ENCODE measurements at places on chromosomes 12 and 14. TPM values are rescaled to one million over a fixed set of nuclear protein-coding genes. Genes with fewer than 3 reads are reported as not detected.

KLRF1 gene
- not detected for total RNA-seq

SCNN1A gene
- total RNA-seq, result 2.9 TPM

KCNC2 gene
- not detected for total RNA-seq

HPD gene
- not detected for total RNA-seq

CPNE6 gene
- not detected for total RNA-seq

INHBC gene
- total RNA-seq, result not detected

CSRP2 gene
- total RNA-seq, result 36.3 TPM

APOF gene
- total RNA-seq, result not detected

RAB5B gene
- 48.8 TPM for total RNA-seq

TRHDE gene
- total RNA-seq, result 17.7 TPM

DTD2 gene
- 35.9 TPM for total RNA-seq

EML1 gene
- 12.0 TPM for total RNA-seq

NYNRIN gene
- total RNA-seq, result 3.1 TPM

AICDA gene
- not detected for total RNA-seq

NUAK1 gene
- total RNA-seq, result 9.8 TPM

Measured in PC-3 (cell line).